ENCODE measurements at places on chromosomes 2 and 18.

- no peak for DNase-seq
These were observed 393.7 kb downstream of the PIK3C3 start for GRCh38 chr18:42348722-42349121.

DNA sequence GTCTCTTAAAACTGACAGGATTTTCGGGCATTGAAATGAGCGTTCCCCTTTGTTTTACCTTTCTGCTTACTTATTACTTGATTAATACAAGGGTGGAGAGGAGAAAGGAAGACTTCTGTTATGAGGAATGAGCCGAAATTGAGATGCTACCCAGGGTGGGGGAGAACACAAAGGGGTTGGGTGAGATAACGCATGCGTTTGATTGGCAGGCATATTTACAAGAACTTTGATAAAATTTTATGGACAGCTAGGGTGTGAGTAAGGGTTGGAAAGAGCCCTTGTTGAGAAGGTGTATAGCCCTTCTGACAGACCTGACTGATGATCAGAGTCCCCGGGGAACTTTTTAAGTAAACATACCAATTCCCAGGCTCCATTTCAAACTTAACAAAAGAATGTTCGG is 1.8 kb downstream of the RNF138 start:
- peak; percentile 25 for DNase-seq

- peak; percentile 70 for DNase-seq
These were observed 47.2 kb upstream of the ZNG1B start for GRCh38 chr2:113390124-113390849.

GRCh38 chr2:216619411-216620393 is 13.5 kb upstream of the IGFBP2 start:
- peak; percentile 54 for DNase-seq

GRCh38 chr18:65721619-65722018 is 29.2 kb upstream of the CDH7 start:
- no peak for DNase-seq

DNA sequence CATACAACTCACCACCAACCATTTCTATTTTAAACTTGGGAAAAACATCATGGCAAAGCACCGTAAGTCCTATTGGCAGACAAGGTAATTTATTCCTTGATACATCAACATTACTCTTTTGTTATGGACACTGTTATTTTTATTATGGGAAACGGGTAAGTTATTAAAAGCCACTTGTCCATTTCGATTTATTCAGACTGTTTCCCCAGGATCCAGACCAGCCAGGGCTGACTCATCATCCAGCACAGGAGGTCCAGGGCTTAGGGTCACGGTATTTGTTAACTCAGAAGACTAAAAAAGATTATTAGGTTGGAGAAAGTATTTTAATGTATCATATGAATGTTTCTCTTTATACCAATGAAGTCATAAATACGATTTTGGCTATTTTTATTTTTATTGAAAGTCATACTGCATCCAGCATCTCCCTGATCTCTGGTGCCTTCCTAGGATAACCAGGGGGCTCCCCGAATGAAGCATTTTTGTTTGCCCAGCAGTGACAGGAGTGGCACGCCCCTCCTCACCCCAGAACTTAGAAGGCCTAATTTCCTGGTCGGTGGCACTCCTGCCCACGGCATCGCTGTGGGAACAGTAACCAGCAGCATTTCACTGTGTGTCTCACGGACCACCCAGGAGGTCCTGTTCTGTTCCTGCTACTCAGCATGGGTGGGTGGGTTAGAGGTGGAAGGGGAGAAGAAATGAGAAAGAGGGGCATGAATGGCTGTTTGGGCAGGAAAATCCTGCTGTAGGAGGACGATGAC is 446.1 kb downstream of the EIPR1 start:
- DNase-seq: no peak

- no peak for DNase-seq
These were observed 265.3 kb downstream of the PAX3 start for GRCh38 chr2:222033541-222033940.

- DNase-seq: no peak
These were observed 324.0 kb downstream of the TXNL1 start for GRCh38 chr18:56314396-56314795.

DNA sequence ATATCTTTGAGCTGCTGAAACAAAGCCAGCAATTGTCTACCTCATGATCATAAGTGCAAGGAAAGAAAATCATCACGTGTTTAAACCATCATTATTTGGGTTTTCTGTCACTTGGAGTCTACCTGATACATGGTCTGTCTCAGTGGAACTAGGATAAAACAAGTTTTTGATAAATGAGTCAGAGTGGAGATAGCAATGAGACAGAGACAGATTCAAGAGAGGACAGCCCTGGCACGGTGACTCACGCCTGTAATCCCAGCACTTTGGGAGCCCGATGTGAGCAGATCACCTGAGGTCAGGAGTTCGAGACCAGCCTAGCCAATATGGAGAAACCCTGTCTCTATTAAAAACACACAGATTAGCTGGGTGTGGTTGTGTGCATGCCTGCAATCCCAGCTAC is 93.8 kb downstream of the PMAIP1 start:
- no peak for DNase-seq

DNA sequence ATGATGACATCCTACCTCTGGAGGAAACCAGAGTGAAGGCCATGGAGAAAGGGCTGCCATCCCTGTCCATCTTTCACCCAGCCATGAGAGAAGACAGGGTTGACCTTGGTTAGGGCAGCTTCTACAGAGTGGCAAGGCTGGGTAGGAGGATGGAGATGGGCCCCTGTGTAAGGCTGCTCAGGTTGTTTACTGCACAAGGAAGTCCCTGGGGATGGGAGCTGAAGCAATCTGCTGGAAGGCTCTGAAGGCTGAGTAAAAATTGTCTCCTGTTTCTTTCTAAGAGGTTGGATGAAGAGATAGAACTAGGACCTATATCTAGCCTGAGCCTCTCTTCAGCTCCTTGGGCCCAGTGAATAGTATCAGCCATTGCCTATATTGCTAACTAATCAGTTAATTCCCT is 14.4 kb downstream of the ELMOD3 start:
- no peak for DNase-seq

GRCh38 chr18:9787036-9787435 is 78.9 kb downstream of the RAB31 start:
- no peak for DNase-seq

- DNase-seq: no peak
These were observed 451.4 kb upstream of the ST6GAL2 start for GRCh38 chr2:107337209-107337898.

DNA sequence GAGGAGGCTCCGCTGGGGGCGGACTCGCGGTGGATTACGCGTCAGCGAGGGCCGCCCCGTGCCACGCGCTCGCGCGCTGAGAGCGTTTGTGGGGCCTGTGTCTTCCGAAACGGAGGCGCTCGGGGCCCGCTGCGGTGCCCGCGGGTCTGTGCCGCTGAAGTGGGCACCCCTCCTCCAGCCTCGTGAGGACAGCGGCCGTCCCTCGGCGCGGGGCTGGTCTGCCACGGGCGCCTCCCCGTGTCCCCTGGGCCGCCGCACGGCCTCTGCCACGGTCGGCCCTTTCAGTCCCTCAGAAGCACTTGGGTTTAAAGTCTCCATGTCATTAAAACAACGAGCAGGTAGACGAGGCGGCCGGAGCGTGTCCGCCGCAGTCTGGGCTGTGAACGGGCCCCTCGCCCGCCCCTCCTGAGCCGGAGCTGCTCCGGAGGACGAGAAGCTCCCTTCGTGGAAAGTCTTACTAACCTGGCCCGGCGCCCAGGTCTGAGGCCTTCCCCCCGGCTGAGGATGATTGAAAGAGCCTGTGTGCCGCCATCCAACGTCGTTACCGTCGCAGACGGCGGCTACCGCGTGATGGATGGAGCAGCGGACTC is 97.6 kb downstream of the NFATC1 start:
- no peak for DNase-seq
